Hematopoietic multipotent progenitor cell treated with erythropoietin and hydrocortisone succinate and interleukin-3 and kit ligand, for 15 days (in vitro differentiated cells): ENCODE measurements at places on chromosomes 2 and 18.

DNA sequence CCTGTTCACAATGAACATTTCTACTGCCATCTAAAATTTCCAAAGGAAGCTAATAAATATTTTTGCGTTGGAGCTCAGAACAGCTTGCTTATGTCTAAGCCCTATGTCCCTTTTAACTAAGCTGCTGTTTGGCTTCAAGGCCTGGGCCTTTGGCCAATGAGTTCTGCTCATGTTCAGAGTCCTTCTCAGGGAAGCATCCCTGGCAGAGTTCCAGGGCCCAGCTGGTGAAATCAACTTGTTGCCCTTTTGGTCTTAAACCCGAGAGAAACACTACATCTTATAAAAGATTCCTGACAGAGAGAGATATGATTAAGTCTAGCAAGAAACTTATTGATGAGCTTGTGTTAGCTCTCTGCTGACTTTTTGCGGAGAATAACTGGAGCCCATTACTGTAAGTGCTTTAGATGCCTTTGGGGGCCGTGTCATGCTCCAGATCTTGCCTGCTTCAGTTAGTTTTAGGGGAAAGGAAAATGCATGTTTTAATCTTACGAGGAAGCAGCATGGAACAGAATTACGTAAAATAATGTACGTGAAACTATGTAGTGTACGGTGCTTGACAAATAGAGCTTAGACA lies 102.5 kb upstream of the NOSTRIN start:
- no peak for DNase-seq

DNA sequence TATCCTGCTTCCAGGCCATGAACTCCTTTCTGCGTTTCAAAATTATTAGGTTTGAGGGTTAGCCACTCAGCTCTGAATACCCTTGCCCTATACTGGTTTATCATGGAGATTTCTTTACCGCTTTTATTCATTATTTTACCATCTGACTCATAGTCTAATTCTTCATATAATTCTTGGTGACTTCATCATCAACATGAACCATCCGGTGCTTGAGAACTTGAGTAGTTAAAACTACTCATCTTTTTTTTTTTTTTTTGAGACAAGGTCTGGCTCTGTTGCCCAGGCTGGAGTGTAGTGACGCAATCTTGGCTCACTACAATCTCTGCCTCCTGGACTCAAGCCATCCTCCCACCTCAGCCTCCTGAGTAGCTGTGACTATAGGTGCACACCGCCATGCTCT lies 94.2 kb upstream of the LHCGR start:
- DNase-seq = no peak

DNA sequence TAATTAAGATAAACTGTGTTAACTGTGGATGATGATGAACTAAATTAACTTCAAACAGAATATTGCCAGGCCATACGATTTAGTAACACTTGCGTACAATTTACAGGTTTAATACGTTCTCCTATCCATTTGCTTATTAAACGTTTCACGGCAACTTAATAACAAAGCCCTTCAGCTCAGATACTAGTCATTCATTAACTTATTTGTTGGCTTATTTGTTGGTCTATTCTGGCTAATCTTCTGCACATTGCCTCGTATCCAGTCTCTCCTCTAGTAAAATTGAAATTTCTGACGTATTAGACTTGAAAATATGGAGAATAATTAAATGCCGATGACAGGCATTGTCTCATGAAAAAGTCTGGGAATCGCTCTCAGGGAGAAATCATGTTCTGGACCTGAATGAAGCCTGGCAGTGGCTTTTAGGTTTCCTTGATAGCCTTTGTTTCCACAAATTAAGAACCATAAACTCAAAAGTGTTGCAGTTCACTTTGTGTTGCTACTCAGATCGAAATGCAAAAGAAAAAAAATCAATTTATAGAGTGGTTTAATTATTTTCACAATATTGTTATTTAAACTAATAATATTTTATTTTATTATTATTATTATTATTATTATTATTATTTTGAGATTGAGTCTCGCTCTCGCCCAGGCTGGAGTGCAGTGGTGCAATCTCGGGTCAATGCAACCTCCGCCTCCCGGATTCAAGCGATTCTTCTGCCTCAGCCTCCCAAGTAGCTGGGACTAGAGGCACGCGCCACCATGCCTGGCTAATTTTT lies 4.5 kb downstream of the SCLY start:
- no peak for DNase-seq

DNA sequence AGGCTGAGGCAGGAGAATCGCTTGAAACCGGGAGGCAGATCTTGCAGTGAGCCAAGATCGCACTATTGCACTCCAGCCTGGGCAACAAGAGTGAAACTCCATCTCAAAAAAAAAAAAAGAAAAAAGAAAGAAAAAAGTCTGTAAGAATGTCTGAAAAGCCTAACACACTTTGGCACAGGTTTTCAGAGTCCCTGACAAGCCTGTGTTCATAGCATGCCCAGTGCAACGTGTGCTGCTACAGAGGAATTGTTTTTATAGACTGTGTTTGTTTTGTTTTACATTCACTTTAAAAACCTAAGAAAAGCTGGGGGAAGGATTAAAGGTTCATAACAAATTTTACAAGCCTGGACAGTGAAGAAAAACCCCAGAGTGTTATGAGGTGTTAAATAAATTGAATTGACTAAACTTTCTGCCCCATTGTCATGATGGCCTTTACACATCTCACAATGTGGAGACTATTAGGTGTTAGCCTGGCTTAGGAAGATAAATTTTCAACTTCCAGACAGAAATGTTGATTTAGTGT lies 55.2 kb downstream of the RBM43 start:
- DNase-seq = no peak

GRCh38 chr18:67402543-67402942 lies 114.0 kb downstream of the DSEL start:
- DNase-seq = no peak

- no peak for DNase-seq
Observed at GRCh38 chr2:28568533-28568932, 72.7 kb downstream of the PLB1 start.

DNA sequence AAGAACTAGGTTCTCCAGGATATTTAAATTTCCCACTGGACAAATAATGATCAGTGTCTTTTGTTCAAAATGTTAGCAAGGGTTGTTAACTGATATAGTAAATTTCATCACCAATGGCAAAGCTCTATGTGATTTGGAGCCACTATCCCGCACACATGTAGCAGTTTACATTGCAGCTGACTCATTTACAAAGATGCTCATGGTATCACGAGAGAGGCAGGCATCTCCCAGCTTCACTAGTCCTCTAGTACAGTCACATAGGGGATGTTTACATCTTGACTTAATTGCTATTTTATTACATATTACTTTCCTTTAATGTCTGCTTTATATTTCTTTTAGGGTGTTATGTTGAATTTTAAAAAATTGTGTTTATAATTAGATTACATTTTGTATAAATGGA lies 30.7 kb downstream of the KCNE4 start:
- no peak for DNase-seq

GRCh38 chr2:105592288-105592687 lies 152.4 kb upstream of the NCK2 start:
- no peak for DNase-seq

DNA sequence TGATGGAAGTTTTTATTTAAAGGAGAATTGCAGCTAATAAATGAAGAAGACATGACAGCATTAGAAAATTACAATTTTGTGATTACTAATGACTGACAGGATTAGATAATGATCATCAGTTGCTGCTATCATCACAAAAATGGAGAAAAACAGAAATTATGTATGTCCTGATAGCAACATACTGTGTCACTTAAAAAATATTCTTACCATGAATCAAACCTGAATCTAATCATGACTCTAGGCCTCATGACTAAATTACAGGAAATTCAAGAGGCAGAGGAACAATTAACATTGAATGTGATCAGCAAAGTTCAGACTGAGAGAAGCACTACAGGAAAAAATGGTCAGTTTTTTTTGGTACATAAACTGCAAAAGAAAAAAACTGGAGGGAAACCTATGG lies 147.8 kb downstream of the PMAIP1 start:
- DNase-seq = no peak

GRCh38 chr18:35410561-35410960 lies 33.4 kb upstream of the ZNF396 start:
- no peak for DNase-seq

- no peak for DNase-seq
Observed at GRCh38 chr18:2324459-2324858, 246.8 kb downstream of the METTL4 start.

GRCh38 chr18:56270671-56271250 lies 367.6 kb downstream of the TXNL1 start:
- DNase-seq = no peak

DNA sequence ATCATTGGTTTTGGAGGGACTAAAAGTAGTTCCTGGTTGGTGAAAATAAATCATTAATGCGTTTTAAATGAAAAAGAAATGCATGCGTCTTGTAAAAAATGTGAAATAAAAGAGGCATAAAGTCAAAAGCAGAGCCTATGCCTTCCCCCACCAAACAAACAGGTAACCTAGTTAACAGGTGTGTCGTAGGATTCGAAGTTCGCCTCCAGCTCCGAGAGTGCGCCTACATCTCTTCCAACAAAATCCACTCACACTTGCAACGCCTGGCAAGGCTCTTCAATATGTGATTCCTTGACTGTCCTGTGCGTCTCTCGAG lies 677 bp upstream of the SMAD4 start:
- no peak for DNase-seq

DNA sequence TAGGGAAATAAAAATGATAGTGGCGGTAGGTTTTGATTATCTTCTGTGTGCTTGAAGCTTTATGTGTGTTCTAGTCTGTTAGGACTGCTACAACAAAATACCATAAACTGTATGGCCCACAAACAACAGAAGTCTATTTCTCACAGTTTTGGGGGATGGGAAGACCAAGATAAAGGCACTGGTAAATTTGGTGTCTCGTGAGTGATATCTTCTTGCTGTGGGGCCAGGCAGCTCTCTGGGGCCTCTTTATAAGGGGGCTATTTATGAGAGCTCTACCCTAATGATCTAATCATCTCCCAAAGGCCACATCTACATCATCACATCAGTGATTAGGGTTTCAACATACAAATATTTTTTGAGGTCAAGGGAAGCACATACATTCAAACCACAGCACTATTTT lies 86.8 kb upstream of the SPHKAP start:
- DNase-seq = no peak

DNA sequence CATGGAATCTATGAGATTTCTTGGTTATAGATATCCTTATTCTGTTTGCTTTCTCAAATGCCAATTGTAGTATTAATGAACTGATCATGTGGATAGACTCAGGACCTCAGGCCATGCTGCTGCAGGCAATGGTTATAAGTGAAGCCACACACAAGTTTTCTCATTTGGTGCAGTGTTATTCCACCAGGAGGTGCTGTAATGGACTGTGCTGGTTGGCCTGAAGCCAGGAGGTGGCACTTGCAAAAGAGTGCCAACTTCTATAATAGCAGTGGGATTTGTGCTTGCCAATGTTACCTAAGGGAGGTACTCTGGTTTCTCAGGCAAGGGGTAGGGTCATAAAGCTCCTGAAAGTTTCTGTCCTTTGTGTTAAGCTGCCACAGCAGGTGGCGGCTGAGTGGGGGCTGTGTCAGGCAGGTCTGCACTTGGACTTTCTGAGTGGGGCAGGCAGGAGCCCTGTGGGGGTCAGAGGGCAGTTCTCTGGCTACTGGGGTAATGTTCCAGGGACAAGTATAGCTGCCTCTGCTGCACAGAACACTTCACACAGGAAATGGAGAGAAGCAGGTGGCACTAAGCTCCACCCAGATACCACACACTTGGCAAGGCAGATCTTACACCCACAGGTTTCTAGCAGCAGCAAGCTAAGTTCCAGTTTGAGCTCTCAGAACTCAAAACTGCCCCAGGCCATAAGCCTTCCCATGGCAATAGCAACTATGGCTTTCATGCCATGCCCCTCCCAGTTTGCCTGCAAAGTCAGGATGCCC lies 352.6 kb upstream of the CWC22 start:
- DNase-seq = no peak

DNA sequence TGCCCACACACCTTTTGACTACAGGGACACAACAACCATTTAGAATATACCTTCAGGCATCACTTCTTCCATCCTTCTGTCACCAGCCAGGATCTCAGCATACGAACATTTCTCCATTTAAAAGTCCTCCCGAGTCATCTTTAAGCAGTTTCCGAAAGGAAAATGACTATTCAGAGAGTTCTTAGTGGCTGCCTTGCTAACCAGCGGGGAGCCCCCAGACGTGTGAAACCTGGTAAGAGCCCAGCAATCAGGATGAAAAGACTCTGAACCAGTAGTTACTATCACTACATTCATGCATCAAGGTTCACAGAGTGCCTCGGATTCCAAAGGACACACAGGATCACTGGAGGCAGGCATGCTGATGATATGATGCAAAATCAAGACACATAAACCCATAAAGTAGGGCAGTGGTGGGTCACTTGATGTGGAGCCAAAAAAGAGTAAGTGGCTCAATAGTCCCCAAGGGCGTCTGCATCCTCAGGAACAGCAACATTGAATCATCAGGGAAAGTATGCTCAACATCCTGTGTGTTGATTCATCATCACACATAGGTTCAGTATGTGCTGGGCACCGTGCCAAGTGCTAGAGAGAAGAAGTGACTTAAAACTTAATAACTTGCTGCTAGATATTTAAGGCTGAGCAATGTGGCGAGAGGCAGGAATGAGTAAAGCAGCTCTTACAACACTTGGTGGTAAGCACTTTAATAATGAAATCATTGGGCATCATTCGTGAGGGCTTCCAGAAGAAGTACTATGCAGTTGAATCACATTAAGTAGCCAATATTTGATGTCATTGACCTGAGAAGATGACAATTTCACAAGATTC lies 4.4 kb downstream of the CCL20 start:
- DNase-seq = peak; percentile 16

GRCh38 chr2:8821276-8822217 lies 15.9 kb downstream of the KIDINS220 start:
- no peak for DNase-seq

- DNase-seq = no peak
Observed at GRCh38 chr18:48794251-48794970, 156.4 kb downstream of the SMAD7 start.

DNA sequence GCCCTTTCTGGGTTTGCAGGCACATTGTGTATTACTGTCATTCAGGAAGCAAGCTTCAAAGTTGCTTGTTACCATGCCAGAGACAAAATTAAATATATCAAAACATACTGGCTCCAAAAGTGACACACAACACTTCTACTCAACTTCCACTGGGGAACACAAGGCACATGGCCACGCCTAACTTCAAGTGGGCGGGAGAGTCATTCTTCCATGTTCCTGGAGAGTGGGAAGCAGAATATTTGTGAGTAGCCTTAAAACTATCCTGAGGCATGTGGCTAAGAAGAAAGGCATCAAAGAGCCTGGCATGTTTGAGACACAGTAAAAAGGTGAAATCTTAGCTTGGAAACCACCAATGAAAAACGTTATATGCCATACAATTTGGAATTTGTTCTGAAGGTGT lies 90.5 kb upstream of the TACR1 start:
- DNase-seq = no peak
